Frontal cortex (tissue), 4 donors: ENCODE measurements at places on chromosomes 4 and X. TPM values are rescaled to one million over a fixed set of nuclear protein-coding genes. Genes with fewer than 3 reads are reported as not detected.

Gene PTTG2
- total RNA-seq, result not detected

DNA sequence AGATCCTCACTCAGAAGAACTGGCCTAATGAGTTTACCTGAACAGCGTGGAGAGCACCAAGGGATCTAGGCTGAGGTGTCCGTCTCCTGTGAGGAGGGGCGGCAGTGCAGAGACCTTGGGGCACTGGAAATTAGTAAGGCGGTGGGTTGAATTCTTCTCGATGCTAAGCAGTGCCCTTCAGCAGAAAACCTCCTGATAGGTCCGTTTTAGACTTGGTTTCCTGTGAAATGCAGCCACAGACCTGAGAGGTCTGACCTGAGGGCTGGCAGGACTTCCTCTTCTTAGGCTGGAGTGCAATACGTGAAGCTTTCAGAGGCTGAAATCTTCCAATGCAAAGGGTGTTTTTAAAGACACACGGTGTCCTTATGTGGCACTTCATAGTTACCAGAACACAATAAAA is at the start of gene CLNK:
TSS of gene CLNK (minus strand) at position 138 of the 400 bp plus-strand sequence. CDS start 16,899 bp downstream, outside the sequence.
- no peak for DNase-seq

Gene PAGE1
- total RNA-seq, result 0.41 TPM

- no peak for DNase-seq
Measured at GRCh38 chrX:140664939-140665338, 44.6 kb upstream of the LINC00632 start.

DNA sequence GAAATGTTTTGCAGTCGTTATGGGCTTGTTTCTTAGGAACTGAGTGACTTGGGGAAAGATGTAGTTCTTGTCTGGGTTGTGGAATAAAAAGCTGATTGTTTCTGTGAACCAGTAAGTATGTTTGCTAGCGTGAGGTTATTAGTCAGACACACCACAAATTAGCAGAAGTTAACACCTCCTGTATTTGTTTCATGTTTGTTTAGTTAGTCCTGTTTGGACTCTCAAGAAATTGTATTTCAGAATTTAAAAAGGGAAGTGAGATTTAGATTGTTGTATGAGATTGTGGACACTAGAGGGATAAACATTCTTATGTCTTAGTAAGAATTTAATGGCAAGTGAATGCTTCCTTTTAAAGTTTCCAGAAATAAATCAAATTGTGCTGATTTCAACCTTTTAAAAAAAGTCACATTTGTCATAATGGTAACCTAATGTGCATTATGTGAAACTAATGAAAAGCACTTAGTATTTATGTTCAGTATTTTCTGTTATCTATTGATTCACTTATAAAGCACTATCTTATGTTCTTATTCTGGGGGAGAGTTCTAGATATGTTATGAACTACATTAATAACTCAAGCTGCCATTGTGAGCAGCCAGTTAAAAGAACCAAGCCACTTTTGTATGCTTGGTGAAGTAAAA is 25.6 kb downstream of the ATP10D start:
- DNase-seq, result no peak

DNA sequence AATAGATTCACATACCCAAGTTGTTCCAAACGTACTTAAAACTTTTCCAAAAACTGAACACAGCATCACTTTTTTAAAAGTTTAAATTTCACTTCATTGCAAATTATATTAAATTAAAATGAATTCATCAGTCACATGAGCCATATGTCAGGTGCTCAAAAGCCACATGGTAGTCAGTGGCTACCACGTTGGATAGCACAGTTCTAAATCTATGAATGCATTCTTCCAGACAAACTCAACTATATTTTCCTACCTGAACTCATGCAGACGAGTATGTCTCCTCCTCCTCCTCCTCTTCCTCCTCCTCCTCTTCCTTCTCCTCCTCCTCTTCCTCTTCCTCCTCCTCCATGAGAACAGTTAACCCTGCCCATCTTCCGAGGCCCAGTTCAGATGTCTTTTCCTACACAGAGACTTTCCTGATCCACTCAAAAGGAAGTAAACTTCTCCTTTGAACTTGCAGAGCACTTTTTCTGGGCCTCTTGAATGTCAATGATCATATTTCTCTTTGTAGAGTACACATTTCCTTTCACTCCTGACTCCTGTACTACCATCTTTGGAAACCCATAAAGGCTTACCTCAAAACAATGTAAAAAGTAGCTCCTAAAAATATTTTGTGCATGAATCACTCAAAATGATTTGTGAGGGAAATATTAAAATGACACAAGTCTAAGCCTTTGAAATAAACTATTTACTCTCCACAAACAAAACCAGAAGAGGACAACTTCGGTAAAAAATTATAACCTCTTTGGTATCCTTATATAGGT is 172.6 kb downstream of the AMELX start:
- DNase-seq, result no peak

Gene NPFFR2
- 0.41 TPM for total RNA-seq

Gene OPN1MW3
- not detected for total RNA-seq

DNA sequence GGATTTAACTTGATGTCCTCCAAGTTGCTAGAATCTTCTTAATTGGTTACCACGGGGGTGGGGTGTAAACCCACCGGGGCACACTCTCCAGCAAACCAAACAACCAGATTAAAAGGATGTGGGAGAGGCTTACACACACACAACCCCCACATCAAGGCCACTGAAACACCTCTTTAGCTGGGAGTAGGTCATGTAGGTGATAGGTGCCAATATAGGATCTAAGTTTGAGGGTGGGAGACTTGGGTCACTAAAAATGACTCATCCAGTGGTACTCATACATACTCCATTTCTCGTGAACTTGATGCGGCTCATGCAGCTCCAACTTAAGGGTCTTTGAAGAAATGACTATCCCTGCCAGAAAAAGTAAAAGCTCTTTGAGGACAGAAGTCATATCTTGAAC is 20.5 kb upstream of the CD40LG start:
- no peak for DNase-seq

DNA sequence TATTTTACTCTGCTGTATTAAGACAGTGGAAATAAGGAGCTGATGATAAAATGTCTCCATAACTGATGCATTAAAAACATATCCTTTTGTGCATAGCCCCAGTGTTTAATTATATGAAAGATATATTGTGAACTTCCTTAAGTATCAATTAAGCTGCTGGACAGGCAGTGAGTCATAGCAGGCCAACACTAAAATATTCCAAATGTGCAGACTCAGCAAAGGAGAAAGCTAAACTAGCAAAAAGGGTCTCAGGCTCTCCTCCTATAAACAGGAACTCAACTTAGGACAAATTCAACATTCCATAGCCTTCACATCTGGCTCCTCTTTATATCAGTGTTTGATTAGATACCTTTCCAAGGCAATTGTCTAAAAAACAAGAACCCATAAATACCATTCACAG is 15.6 kb downstream of the TNMD start:
- no peak for DNase-seq

Gene TNIP2
- 6.1 TPM for total RNA-seq

DNA sequence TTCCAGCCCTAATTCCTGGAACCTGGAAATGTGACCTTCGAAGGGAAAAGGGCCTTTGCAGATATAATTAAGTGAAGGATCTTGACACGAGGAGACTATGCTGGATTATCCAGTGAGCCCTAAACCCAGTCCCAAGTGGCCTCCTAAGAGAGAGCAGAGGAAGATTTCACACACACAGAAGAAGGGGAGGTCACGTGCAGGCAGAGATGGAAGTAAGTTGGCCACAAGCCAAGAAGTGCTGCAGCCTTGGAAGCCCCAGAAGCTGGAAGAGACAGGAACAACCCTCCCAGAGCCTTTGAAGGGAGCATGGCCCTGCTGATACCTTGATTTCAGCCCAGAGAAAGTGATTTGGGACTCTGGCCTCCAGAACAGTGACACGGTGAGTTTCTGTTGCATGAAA is 51.9 kb downstream of the EVC2 start:
- no peak for DNase-seq

DNA sequence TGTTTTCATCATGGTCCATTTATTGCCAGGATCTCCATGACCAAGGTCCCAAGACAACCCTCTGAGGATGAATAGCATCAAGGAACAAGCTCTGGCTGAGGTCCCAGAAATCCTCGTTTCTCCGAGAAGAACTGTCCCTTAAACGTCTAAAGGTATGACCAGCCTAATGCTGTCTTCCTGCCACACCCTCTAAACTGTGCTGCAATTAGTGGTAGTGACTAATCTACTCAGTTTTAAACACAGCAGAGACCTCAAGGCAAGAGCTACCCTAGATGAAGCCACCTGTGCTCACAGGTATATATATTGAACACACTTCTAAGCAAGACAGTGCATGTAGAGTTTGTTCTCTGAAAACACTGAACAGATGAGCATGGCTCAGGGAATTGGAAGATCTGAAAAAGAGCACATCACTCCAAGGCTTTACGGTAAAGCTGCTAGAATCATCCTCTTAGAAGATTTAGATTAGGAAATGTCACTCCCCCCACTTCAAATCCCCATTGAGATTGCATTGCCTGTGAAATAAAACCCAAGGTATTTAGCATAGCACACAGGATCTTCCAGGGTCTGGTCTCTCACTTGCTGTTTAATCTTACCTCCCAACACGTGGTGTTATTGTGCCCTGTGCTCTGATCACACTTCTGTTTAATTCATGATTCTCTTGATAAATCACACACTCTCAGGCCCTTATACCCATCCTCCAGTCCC is 173.9 kb upstream of the VCX3A start:
- no peak for DNase-seq

- no peak for DNase-seq
Measured at GRCh38 chr4:10203851-10204250, 87.3 kb upstream of the WDR1 start.

DNA sequence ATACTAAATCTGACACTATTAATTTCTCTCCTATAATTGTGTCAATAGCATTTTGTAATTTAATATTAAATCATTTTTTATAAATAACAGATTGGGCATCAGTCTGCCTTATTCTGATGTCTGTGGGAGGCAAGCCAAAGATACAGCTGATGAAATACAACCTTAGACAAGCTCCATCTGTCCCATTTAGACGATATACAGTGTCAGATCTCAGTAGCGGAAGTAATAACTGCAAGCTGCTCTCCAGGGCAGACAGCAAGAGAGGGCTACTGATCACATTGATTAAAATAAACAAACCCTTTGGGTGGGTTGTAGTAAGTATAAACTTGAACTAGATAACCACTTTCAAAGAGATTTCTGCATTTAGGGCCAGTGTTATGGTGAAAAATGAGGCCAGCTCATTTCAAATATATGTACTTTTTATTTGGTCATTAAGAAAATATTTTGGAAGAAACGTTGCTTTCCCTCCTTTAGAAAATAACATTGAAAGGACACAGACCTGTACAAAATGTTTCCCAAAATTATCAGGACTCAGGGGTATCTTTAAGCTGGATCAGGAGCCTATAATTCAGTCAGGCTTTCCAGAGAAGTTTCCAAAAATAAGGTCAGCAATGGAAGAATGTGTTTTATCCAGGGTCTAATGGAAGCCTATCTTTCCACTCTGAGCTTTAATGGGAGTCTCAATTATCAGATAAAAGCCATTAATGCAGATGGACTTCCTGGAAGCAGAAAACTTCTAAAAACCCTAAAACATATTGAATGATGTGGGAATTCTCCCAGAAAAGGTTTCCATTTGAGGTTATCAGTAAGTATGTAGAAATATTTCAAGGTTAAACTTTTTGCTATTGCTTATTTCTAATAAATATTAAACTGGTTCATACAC is 1028.8 kb upstream of the IGFBP7 start:
- DNase-seq, result no peak

Gene AMER1
- 7.7 TPM for total RNA-seq

DNA sequence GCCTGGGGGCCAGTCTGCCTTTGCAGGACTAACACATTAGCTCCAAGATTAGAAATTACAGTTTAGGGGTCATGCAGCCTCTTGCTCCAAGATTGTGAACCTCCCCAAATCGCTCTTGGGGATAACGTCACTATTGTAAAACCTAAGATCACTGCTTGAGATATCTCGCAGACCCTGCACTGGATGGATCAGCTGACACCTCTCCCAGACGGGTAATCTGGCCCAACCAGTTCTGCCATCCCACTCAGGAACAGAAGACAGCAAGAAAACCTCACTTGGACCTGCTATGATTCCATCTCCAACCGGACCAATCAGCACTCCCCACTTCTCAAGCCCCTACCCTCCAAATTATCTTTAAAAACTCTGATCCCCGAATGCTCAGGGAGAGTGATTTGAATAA is 431.2 kb downstream of the GPM6A start:
- DNase-seq, result no peak

Gene SLITRK2
- total RNA-seq, result 3.7 TPM

DNA sequence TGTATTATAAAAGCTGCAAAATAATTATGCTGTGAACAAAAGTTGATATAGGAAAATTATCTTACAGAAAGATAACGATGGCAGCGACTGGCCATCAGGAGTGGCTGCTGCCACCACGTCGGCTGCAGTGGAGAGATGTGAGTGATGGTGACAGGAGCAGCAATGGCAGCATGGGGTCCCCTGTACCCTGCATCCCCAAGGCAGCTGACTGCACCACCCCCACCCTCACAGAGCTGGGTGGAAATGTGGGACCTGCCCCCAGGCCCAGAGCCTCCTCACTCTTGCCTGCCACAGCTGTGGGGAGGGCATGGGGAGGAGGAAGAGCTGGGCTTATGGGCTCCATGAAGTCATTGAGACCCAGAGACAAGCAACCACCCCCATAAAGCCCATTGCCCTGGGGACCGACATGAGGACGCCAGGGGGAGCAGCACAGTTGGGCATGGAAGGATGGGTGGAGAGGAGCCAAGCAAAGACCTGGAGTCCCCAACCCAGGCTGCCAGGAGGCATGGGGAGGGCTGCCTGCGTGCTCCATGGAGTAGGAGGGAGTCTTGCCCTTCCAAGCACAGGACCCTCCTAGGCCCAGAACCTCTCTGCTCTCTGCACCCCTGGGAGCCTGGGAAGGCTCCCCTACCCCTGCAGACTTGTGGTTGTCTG is 1090.5 kb downstream of the PCDH18 start:
- DNase-seq, result no peak

DNA sequence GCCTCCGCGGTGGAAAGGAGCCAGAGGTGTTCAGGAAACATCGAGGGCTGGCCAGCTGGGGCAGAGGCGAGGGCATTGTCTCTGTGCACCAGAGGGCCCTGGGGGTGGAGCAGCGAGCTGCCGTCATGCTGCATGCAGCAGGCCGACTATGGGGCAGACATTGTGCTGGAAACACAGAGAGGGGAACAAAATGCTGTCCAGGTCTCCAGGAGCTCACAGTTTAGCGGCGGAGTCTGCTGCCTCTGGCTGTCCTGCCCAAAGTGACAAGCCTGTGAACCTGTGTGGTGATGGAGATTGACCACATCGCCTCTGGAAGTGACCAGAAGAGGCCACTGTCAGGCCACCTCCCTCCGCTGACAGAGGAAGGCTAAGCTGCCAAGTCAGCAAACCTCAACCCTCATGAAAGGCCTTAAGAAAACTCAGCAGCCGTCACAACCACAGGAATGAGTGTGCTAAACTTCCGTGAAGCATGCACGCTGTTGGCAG is 20.1 kb upstream of the SASH3 start:
- peak; percentile 33 for DNase-seq

DNA sequence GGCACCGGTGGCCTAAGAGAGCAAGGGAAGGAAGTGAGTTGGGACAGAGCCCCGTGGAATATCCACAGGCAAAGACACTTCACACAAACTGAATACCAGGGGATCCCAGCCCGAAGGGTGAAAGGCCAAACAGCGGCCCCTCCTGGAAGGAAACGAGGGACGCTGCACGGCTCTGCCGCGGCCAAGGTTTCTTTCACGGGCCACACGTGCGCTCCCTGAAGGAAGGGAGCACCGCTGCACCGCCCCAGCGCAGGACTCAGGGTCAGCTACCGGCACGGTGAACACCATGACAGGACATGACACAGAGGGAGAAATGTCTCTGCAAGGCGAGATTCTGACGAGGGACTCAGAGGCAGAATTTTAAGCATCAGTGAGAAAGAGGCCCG is 31.5 kb upstream of the GTPBP6 start:
- DNase-seq, result no peak
